ENCODE measurements at places on chromosomes 12 and 14. TPM values are rescaled to one million over a fixed set of nuclear protein-coding genes. Genes with fewer than 3 reads are reported as not detected.

The PZP gene
- total RNA-seq = 0.79 TPM

The P2RX2 gene
- total RNA-seq = not detected

The GLIPR1L1 gene
- total RNA-seq = not detected

The PARPBP gene
- 0.26 TPM for total RNA-seq

The HOXC6 gene
- 2.1 TPM for total RNA-seq

DNA sequence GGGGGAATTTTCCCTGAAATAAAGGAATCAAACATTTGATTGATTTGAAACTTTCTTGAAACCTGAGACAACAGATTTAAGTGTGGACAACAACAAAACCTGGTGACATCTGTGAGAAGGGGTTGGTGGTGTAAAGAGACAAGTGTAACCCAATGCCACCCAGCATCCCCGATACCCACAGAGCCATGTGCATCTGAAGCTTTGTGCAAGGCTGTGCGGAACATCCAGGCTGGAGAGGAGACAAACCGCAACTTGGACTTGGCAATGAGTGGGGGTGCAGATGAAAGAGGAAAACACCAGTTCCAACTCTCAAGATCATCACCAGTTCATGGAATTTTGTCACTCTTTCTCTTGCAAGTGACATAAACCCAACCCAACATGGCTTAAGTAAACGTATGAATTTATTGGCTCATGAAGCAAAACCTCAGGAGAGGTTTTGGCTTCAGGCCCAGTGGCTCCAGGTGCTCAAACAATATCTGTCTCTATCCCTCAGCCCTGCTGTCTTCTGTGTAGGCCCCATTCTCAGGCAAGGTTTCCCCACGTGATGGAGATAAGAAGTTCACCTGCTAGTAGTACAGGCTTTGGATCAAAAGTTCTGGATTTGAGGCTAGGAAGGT, 55.2 kb upstream of the NTF3 start:
- no peaks in the 10 kb centered on the region for H3K36me3 ChIP-seq
- H3K4me3 ChIP-seq = no peak overlapping the region
- H3K4me1 ChIP-seq = no peaks in the 10 kb centered on the region
- H3K27ac ChIP-seq = no peak overlapping the region
- DNase-seq = no peak

GRCh38 chr14:60309867-60310552, 61.0 kb downstream of the PPM1A start:
- no peaks in the 10 kb centered on the region for H3K4me1 ChIP-seq
- H3K27ac ChIP-seq = no peak overlapping the region
- no peak for DNase-seq
- no peak overlapping the region for H3K4me3 ChIP-seq
- H3K36me3 ChIP-seq = no peaks in the 10 kb centered on the region

- no peak overlapping the region for H3K27ac ChIP-seq
- H3K27me3 ChIP-seq = no peaks in the 10 kb centered on the region
- no peak overlapping the region for H3K4me3 ChIP-seq
- DNase-seq = no peak
- H3K36me3 ChIP-seq = no peaks in the 10 kb centered on the region
Observed at GRCh38 chr12:2120982-2121758, 68.4 kb downstream of the CACNA1C start.

- H3K27me3 ChIP-seq = no peaks in the 10 kb centered on the region
- no peak for DNase-seq
- H3K36me3 ChIP-seq = no peaks in the 10 kb centered on the region
Observed at GRCh38 chr12:85603556-85603955, 232.7 kb downstream of the RASSF9 start.

DNA sequence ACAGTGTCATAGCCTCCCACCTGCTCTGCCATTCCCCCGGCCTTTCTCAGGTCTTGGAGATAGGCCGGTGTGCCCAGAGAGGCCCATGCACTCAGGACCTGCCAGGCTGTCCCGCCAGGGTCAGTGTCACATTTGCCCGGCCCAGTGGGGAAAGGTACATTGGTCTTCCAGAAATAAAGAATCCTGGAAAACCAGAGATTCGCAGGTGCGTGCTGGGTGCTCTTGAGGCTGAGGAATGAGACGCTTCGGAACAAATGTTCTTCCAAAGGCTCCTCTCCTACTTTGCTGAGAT, 205.8 kb upstream of the RTL1 start:
- H3K27me3 ChIP-seq = no peaks in the 10 kb centered on the region
- H3K4me3 ChIP-seq = no peak overlapping the region
- H3K27ac ChIP-seq = no peak overlapping the region
- H3K4me1 ChIP-seq = no peaks in the 10 kb centered on the region
- H3K36me3 ChIP-seq = no peaks in the 10 kb centered on the region

DNA sequence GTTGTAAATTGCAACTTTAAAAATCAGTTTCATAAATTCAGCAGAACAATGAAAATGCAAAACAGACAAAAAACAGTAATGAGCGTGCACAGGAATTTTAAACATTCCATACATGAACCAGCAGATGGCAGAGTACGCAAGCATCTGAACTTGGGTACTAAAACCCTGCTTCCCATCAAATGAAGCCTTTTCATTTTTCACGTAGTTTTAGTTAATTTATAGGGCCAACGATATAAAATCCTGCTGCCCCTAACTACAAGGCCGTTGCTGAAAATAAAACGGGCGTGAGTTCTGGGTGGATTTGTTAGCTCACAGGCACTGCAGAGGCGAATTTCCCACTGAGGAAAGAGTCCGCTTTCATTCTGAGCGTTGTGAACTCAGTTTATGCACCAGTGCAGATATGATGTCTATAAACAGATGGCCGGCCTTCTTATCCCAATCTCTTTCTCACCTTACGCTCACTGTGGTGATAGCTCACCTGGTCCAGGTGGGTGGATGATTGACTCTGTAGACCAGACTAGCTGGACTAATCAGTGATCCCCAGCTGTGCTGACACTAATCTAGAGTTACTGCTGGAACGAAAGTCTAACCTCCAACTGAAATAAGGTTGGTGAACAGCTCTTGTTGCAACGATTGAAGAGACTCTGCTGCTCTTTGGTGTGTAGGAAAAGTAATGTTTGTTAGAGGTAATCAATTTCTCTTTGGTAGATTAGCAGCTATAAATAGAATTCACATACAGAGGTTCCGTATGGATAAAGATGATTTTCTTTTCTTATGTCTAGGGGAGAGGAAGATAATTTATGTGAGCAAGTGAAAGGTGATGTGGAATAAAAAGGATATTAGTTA, 89.2 kb downstream of the PDZRN4 start:
- no peak for DNase-seq
- no peaks in the 10 kb centered on the region for H3K27me3 ChIP-seq
- H3K4me1 ChIP-seq = no peaks in the 10 kb centered on the region
- H3K36me3 ChIP-seq = no peaks in the 10 kb centered on the region
- H3K4me3 ChIP-seq = no peak overlapping the region

DNA sequence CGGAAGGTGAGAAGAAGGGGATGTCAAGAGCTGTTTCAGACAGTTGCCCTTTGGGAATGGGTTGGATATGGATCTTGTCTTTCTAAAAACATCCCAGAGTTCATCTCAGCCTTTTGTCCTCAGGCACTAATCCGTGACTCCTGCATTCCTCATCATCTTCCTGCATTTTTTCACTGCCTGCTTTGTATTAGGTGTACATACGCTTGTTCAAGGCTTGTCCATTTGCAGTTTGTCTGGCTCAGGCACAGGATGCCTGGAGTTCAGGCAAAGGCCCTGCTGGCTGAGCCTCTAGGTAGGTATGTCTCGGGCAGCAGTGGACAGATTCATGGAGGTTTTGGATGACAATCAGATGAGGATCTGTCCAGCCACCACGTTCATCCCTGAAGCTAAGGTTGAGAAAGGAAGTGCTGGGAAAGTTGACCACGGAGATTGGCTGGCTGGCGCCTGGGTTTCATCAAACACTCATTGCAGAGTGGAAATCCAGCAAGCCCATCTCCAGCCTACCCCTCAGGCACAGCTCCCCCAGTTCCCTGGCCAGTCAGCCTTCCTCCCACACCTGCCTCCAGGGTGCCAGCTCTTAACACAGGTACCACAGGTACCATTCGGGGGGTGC, 12.4 kb upstream of the TMEM106C start:
- H3K27ac ChIP-seq = no peak overlapping the region
- H3K4me3 ChIP-seq = no peak overlapping the region
- no peaks in the 10 kb centered on the region for H3K36me3 ChIP-seq
- DNase-seq = no peak
